Frontal cortex (tissue), 4 donors: ENCODE measurements at places on chromosomes 12 and 14. TPM values are rescaled to one million over a fixed set of nuclear protein-coding genes. Genes with fewer than 3 reads are reported as not detected.

The PDE3A gene
- total RNA-seq, result 4.9 TPM

The SLC8A3 gene
- 43.6 TPM for total RNA-seq

The PKP2 gene
- total RNA-seq, result 7.3 TPM

DNA sequence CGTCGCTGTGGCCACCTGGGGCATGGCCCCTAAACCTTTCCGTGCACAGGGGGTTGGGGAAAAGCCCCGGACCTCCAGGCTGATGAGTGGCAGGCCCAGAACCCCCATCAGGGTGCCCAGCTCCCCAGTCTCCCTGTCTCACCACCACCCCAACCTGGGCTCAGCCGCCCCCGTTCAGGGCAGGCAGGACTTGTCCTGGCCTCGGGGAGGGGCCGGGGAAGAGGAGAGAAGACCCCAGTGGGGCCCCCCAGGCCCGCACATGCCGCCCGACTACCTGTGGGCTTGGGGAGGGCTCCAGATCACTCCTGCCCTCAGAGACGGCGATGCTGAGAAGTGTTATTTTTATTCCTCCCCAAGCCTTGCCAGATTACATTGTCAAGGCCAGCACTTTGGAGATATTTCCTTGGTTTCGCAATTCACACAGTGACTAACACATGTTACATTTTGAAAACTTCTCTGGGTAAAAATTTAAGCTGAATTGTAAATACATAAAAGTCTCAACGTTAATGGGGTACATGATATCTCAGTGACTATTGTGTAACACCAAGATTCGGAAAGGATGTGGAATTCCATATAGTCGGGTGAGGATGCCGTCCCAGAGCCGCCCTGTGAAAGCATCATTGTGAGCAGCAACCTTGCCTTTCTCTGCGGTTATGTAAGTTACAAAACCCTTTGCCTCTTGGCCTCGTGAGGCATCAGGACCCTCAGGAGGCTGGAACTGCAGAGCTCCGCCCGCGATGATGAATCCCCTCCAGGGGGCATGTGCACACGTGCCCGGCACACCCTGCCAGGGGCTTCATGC lies 85.6 kb upstream of the DIO3 start:
- DNase-seq, result no peak

GRCh38 chr12:57368349-57369095 lies 62.3 kb downstream of the R3HDM2 start:
- DNase-seq, result no peak

DNA sequence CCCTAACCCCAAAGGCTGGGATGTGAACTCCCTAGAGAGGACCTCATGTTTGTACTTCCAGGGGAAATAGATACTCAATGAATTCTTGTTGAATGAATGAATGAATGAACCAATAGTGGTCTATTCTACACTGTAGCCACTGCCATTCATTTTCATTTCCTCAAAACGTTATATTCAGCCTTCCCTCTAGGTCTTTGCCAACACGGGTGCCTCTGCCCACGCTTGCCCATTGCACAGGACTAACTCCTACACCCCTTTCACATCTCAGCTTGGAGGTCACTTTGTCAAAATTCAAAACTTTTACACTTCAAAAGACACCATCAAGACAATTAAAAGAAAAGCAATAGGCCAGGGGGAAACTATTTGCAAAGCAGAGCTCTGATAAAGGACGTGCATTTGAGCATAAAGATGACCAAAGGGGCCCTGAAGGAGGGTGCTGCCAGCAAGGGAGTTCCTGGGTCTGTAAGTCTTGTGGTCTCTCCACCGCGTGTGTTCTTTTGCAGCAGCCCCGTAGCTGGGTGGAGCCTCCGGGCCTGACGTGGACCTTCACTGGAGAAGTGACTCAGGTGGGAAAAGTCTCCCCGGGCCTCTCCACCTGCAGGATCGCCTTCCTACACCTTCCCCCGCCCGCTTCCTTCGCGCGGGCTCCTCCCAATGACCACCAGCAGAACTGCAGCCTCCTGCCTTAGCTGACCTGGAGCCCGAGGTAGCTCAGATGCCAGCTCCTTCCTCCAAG lies 31.5 kb downstream of the TMEM63C start:
- peak; percentile 52 for DNase-seq

DNA sequence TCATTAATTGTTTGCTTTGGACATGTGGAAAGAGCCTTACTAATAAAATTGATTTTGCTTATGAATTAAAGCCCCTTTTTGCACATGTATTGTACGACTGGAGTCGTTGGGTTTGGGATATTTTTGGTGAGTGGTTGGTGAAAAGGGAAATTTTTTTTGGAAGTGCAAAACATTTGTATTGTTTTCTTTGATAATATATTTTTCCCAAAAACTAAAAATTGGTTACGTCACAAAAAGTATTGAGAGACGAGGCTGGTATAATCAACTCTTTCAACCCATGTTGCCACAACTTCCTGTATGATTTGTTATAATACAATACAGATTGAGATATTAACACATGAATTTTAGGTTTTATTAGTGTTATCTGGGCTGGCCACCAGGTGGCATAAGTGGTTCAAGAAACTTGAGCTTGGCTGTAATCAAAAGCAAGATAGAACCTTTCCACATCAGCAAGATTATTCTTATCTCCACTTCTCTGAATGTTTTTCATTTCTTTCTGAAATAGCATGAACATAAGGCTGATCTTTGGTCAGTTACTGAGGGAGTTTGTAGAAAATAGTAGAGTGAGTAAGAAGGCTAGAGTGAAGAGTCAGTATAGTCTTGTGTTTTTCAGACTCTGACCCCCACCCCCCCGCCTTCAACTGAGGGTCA lies 8.7 kb downstream of the NGDN start:
- DNase-seq, result no peak
